ENCODE measurements at places on chromosomes 2 and 18.

- DNase-seq = peak; percentile 63
These were observed 36.2 kb downstream of the EIF2AK3 start for GRCh38 chr2:88590998-88591613.

GRCh38 chr2:240996161-240996833 lies 2.1 kb upstream of the SNED1 start:
- no peak for DNase-seq

GRCh38 chr2:30115141-30115980 lies 31.4 kb upstream of the YPEL5 start:
- DNase-seq = peak; percentile 80

GRCh38 chr2:133734716-133735495 lies 166.6 kb upstream of the NCKAP5 start:
- DNase-seq = no peak

DNA sequence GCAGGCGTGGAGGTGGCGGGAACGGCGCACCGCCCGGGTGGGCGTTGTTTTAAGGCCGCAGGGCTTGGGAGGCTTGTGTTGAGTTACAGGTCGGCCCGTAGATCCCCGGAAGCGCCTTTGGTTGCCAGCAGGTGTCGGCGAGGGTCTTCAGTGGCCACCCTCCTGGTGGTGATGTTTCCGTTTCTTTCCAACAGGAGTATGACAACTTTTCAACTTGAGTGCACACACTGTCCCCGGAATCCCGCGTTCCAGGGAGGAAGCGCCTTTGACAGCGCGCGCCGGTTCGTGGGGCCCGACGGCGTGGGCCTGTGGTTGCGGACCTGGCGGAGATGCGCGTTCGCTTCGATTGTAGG lies 1.0 kb upstream of the HDAC4 start:
- DNase-seq = no peak

DNA sequence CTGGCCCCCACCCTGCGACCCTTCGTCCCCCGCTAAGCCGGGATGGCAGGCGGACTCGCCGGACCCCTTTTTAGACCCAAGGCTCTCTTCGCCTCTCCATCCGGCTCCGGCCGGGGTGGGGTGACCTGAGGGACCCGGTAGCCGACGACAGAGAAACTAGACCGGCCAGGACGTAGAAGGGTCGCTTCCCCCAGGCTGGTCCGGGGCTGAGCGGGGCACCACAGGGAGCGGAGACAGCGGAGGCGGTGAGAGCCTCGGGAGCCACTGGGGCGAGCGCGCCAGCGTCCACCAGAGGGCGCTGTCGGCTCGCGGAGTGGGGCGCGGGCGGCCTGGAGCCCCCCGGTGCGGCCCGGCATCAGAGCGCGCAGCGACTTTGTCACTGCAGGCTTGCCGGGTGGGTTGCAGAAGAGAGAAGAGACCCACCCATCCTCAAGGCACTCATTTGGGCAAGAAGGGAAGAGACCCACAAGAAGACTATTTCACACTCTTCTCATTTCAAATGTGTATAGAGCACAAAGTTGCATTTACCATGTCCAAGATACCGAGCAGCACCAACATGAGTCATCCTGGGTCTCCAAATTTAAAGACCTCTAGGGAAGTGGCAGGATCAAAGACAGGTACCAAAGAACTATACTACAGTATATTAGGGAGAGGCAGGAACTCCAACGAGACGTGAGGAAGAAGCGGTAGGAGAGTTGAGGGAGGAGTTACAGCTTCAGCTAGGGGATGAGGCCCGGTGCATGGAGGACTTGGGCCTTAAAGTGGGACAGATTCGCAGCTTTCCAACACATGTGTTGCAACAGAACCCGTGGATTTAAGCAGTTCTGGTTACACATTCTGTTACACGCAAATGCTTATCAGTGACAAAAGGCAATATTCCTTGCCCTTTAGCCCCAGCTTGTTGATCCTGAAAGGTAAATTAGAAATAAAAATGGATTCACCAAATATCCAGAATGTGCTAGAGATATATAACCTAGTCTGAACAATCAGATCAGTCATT lies 7.6 kb upstream of the PRKCE start:
- DNase-seq = peak; percentile 68

GRCh38 chr2:204437815-204438756 lies 107.2 kb upstream of the PARD3B start:
- DNase-seq = no peak

DNA sequence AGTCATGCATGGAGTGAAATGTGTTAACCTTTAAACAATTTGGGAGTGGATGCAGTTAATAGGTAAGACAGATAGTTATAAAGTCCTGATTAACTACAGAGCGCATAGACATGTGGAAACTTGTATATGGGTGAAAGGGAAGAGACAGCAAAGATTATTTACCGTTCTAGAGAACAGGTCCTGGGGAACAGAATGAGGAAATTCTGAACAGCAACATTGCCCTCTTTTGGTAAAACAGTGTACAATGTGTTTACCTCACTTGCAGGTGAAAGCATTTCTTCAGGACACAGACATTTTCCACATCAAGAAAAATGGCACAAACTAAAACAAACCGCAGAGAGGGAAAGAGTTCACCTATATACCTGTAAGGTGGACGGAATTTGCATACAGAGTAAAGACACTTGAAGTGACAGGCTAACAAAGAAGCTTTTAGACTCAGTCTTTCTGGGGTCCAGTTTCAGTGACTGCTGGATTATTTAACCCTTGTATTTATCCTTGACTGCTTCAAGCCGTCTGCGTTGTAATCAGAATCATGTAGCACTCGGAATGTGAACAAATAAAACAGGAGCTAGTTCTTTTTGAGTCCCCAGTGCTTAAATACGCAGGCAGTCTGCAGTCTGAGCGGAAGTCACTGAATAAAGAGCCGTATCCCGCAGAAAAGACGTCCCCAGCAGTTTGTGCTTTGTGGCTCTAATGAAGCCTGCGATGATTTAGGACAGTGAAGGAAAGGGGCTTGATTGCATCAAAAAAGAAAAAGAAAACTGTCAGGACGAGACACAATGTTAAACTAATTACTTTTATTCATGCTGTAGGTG lies 364.8 kb upstream of the GALNT5 start:
- DNase-seq = no peak

- DNase-seq = no peak
These were observed 247.3 kb upstream of the SP5 start for GRCh38 chr2:170467568-170468422.

GRCh38 chr2:196449083-196449482 lies 190.4 kb upstream of the CCDC150 start:
- no peak for DNase-seq

DNA sequence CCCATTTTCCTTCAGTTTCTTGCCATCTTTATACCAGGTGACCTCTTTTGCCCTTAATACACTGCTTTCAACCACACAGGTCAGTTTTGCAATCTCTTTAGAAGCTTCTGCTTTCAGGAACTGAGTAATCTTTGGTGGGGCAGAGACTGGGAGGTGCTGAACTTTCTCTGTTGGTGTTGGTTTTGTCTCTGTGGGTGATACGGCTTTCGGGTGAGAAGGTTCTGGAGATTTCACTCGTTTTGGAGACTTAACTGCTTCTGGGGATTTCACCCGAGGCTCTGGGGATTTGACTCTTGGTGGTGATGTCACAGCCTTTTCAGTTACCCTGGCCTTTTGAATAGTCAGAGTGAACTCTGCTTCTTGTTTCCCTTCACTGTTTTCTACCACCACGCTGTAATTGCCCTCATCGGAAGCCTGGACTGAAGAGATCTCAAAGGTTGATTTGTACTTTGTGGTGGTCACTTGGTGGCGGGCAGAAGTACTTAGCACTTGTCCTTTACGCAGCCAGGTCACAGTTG lies 50.4 kb downstream of the PLEKHA3 start:
- DNase-seq = no peak

GRCh38 chr2:47002480-47003381 lies 87.1 kb upstream of the MCFD2 start:
- DNase-seq = no peak

DNA sequence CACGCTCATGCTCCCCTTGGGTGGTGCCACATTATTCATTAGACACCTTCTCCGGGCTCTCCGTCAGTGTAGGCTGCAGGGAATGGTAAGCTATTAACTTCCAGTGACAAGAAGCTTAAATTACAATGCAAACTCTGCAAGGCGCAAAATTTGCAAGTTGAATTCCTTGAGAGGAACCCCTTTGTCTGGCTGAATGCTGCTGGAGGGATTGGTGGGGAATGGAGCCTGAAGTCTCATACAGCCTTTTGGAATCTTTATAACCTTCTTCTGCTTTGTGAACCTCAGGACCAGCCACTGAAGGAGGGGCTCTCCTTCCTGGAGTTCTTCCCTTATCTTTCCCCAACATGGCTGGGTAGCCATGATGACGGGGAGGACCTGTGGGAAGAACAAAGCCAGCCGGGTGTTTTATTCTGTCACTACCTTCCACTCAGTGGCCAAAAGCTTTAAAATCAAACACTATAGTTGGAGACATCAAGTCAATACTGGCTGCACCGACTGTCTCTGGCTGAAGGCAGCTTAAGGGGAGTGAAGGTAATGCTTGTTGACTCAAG lies 220.9 kb upstream of the EPHA4 start:
- no peak for DNase-seq

- no peak for DNase-seq
These were observed 18.0 kb downstream of the ANKRD44 start for GRCh38 chr2:197292619-197293018.

DNA sequence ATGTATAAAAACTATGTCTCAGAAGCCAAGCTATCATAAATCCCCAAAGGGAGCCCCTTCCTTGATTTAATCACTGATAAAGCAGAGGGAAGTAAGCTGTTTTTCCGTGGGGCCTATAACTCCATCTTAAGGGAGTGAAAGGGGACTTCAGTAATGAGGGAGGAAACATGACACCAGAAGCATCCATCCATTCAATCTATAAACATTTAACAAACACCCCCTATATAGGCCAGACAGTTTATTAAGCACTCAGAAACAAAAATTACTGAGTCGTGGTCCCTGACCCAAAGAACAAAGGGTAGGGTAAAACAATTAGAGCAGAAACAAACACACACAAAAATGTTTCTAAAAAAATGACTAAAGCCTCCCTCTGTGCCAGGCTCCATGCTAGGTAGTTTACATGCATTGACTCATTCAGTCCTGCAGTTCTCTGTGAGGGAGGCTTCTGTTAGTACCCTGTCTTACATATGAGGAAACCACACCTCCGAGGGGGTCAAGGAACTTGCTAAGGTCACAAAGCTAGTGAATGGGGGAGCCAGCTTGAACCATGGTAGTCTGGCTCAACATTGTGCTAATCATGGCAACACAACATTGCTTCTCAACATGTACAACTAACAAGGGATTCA lies 472.1 kb downstream of the CDH2 start:
- no peak for DNase-seq

DNA sequence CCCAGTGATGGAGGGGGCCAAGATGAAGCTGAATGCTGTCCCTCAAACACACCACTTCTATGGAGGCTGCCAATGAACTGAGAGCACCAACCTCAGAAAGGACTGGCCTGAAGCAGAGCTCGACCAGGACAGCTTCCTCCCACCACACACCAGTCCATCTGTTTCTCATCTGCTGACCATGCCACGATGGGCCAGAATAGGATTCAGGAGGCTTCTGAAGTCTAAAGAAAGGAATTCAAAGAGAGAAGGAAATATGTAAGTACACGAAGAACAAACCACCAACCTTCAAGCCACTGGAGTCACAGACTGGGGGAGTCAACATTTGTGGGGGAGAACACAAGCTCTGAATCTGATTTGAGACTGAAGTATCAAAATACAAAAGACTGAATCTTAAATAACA lies 157.6 kb upstream of the CCDC68 start:
- no peak for DNase-seq

GRCh38 chr2:71759060-71759459 lies 305.7 kb downstream of the DYSF start:
- DNase-seq = no peak

DNA sequence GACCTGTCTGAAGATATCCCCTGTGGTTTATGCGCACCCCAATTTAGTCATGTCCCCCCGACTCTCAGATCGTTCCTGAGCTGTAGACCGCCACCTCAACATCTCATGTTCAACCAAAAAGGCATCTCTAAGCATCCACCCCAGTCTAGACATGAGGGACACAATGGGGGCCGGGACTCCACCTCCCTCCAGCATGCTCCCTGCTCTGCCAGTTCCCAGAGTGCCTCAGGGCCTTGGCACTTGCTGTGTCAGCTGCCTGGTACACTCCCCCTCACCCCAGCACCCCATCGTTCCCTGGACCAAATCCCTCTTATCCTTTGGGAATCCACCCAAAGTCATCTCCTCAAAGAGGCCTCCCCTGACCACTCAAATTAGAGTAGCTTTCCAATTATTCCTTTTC lies 22.2 kb downstream of the TNS1 start:
- no peak for DNase-seq

DNA sequence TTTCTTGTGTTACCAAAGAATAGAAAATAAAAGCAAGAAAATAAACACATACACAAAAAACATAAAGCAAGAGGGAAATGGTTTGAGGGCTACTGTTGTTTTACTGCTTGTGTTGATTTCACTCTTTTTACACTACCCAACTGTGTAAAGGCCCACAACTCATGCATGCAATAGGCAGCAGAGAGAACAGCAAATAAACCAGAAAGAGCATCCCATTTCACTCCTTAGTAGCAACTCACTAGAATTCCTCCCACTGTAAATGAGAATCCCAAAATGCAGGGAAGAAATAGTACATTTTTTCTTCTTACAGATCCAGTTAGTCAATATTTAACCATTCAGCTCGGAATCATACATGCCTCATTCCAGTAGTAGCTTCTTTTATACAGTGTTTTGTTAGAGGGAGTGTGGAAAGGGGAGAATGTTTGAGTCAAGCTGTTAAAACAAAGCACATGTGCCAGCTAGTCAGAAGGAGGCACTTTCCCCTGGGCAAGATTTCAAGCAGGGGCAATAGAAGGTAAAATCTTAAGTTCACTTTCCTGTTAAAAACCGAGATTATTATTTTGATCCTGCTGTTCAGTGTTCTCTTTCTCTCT lies 147.2 kb upstream of the FAM98A start:
- DNase-seq = no peak

- DNase-seq = no peak
These were observed 359.2 kb upstream of the RND3 start for GRCh38 chr2:150846691-150847090.

DNA sequence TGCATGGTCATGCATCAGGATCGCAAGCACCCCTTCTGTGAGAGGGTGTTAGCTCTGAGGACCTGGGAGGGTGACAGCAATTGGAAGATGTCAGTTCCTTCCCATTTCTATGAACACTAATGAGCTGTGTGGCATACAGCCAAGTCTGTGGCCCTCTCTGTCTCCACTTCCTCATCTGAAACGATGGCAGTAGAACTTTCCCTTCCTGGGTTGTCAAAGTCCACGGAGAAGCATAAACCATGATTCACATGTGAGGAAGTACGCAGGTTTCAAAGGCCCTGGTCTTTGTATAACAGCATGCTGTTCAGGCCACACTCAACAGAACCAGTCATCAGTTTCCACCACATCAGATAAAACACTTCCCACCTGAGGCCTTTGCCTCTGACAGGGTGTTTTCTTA lies 167.4 kb upstream of the RAB6C start:
- DNase-seq = no peak

- no peak for DNase-seq
These were observed 369 bp downstream of the SMCHD1 start for GRCh38 chr18:2655954-2656236.

Data from hematopoietic multipotent progenitor cell treated with erythropoietin and hydrocortisone succinate and interleukin-3 and kit ligand, for 17 days (in vitro differentiated cells).